ENCODE measurements at places on chromosomes 3 and 15. TPM values are rescaled to one million over a fixed set of nuclear protein-coding genes. Genes with fewer than 3 reads are reported as not detected.

Gene LYZL4
- not detected for polyA plus RNA-seq

Gene TP63
- polyA plus RNA-seq, result not detected

Gene SLC51A
- polyA plus RNA-seq, result not detected

Gene GADL1
- not detected for polyA plus RNA-seq

Data from SK-N-SH (cell line).